Jurkat, Clone E6-1 (cell line): ENCODE measurements at places on chromosomes 13 and 19.

DNA sequence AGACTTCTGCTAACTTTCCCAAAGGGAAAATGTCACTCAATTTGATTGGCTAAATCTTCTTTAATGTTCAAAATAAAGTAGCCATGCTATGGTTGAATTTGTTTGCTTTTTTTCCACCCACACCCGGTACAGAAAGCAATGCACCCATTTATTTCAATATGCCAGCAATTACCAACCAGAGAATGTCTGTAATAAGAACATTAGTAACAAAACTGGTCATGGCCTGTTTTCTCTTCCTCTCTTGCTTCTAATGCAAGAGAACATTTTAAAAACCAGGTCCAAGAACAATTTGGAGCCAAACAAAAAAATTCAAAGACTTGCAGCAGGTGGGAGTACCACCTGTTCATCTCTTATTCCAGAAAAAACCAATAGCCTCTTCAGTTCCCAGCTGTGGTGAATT is 1108.8 kb upstream of the PCDH20 start:
- DNase-seq, result no peak

- no peak for DNase-seq
Observed at GRCh38 chr13:48790966-48791365, 137.2 kb downstream of the CYSLTR2 start.

GRCh38 chr13:87536899-87537298 is 134.3 kb upstream of the SLITRK5 start:
- DNase-seq, result no peak

DNA sequence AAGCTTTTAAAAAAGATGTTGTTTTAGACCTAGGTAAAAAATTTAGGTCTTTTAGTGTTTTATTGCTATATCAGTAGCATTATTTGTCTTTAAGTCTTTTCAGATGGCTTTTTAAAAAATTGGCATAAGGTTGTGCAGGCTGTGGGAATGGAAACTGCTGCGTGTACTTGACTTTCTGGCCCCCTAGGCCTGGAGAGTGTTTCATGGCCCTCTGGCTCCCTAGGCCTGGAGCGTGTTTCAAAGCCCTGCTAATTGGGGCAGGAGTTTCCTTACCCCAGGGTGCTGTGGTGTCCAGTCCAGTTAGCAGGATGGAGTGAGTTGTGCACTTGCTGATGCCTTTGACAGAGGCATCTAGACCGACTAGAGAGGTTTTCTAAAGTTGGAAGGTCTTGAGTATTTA is 23.8 kb downstream of the PRAM1 start:
- DNase-seq, result no peak

- no peak for DNase-seq
Observed at GRCh38 chr13:46605825-46606554, 53.0 kb downstream of the LRCH1 start.

GRCh38 chr13:92769046-92769445 is 457.6 kb upstream of the GPC6 start:
- no peak for DNase-seq

DNA sequence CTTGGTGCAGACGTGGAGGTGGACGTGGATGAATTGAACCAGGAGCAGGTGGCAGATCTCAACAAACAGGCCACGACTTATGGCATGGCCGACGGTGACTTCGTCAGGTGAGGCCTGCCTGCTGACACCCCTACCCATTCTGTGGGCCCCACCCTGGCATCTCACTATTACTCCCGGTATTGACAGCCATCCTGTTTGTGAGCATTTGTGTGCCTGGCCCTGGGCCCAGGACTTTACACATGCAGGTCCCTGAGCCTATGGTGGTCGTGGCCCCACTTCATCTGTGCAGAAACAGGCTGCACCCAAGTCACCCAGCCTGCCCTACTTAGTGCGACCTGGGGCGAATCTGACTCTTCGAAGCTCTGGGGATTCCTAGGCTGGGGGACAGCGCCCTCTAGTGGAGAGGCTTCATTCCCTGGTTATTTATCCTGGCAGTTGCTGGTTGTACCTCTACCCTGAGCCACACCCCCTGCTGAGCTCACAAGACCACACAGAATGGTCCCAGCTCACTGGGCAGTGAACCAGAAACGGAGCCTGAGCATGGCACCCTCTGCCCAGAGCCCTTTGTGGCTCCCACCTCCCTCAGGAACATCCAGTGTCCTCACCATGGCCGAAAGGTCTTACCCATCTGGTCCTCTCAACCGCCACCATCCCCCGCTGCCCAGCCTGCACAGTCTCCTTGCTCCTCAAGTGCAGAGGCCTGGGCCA is 16.9 kb downstream of the ZNF296 start:
- peak; percentile 69 for DNase-seq

DNA sequence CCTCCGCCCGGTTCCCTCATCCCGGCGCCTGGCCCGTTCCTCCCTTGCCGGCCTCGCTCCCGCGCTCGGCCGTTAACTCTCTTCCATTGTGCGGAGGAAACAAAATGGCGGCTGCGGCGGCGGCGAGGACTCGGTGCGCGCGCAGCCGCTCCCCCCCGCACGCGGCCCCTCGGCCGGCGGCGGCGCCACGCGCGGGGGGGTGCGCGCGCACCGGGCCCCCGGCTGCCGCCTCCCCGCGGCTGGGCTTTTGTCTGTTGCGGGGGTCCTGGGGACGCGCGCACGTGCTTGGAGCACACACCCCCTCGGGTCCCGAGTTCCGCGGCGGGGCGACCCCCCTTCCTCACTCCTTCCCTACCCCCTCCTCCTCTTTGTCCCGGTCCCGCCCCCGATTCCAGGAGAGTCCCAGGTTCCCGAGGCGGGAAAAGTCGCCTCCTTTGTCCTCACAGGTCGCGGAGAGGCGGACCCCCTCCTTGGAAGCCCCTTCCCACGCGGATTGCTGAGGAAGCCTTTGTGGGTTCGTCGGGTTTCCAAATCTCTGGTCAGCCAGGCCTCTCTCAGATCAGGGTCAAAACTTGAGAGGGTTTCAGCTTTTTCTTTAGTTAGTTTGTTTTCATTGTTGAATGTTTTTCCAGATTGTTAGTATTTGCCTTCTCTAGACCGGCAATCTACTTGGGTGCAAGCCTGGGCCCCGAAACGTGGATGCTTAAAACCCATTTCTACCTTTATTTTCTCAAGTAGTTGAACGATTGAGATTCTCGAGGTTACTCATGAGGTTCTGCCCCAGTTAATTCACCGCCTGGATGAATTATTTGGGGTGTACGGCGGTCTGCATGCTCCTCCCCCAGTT is 687 bp downstream of the ILF3 start:
- peak; percentile 29 for DNase-seq

DNA sequence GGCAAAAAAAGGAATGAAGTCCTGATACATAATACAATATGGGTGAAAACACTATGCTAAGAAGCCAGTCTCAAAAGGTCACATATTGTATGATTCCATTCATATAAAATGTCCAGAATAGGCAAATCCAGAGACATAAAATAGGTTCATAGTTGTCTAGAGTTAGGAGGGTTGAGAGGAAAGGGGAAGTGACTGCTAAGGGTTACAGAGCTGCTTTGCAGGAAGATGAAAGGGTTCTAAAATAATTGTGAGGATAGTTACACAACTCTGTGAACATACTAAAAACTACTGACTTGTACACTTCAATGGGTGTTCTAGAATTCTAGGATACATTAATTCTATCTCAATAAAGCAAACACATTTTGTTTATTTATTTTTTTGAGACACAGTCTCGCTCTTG is 25.7 kb downstream of the CAB39L start:
- no peak for DNase-seq

DNA sequence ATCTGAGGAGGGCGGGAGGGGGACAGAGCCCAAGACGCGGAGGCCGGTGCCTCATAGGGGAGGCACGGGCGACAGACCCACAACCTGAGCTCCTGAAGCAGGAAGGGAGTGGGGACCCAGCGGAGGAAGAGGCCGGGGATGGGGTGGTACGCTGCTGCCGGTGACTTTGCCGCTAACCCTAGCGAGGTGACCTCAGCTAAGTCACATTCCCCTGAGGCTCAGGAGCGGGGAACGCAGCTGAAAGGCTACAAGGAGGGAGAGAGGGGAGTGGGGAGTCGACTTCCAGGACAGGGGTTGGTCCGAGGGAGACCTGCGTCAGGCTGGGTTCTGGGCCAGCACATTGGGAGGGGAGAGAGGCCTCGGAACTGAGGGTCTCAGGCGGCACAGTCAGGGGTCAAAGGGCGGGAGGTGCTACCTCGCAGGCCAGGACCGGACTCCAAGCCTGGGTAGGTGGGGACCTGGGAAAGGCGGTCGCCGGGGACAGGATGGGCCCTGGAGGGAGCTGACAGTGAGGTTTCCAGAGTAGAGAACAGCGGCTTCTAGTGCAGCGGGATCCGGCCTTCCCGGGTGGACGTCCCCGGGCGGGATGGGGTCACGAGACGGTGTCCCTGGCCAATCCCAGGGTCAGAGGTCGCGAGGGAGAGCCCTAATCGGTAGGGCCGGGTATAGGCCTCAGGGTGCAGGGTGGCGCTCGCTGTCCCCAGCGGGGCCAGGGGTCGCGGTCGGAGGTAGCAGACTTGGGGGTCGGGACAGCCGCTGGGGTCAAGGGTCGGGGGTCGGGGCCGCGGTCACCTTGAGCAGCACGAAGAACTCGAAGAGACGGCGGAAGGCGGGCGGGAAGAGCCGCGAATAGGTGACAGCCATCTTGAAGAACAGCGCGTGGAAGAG is 699 bp downstream of the TMEM259 start:
- DNase-seq, result no peak

GRCh38 chr13:21235174-21235573 is 58.7 kb downstream of the MRPL57 start:
- DNase-seq, result no peak

DNA sequence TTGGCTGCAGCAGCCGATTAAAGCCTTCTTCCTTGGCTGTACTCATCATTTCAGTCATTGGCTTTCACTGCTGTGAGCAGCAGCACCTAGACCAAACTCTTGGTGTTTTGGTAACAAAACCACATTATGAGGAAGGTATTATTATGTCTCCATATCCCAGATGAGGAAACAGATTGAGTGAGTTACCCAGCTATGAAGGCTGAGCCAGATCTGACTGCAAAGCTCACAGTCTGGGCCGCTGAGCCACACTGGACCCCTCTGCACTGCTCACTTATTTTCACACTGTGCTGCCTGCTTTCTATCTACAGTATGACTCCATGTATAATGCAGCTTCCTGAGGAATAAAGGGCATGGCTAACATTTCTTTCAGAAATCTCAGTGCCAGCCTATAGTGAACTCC is 24.5 kb downstream of the CRYL1 start:
- no peak for DNase-seq

- no peak for DNase-seq
Observed at GRCh38 chr13:114121496-114122126, 10.8 kb downstream of the RASA3 start.

- DNase-seq, result no peak
Observed at GRCh38 chr19:51114087-51114729, 6.0 kb upstream of the CTU1 start.
